ENCODE measurements at places on chromosomes 3 and 15.

GRCh38 chr3:13407475-13407874 is 12.6 kb downstream of the NUP210 start:
- DNase-seq: no peak

- no peak for DNase-seq
Observed at GRCh38 chr3:29420106-29420505, 139.2 kb downstream of the RBMS3 start.

DNA sequence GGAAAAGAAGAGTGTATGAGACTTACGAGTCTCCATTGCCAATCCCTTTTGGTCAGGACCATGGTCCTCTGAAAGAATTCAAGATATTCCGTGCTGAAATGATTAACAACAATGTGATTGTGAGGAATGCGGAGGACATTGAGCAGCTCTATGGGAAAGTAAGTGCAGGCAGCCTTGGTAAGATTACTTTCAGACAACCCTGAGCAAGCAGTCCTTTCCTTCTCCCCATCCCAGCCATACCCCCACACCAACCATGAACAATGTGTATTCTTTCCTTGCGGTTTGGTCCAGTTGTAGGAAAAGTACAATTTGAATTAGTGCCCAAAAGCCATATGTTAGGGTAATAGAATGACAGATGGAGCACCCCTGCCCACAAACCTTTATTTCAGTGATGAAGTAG is 5.6 kb downstream of the TSEN2 start:
- no peak for DNase-seq

DNA sequence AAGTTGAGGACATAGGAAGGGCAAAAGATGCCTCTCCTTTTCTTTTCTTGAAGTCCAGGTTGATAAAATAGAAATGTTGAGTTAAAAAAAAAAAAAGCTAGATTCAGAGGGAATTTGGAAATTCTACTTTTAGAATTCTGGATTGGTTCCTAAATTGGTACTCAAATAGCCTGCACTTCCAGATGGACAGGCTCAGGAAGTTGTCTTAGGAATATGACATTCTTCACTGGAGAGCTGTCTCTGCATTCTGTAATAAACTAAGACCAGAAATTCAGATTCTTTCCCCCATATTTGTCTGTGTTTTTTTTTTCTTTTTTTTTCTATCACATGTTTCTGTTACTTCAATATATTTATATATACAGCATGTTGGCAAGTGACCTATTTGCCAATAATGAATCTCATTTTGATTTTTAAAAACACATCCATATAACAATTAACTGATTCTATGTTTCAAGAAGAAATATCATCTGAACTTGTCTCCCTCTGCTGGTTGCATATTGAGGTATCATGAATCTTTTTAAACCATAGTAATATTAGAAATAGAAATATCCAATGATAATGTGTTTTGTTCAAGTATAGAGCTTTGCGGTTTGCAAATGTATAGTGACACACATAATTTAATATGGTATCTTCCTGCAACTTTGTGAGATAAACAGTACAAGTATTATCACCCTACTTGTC is 8.5 kb upstream of the LSAMP start:
- DNase-seq: no peak

DNA sequence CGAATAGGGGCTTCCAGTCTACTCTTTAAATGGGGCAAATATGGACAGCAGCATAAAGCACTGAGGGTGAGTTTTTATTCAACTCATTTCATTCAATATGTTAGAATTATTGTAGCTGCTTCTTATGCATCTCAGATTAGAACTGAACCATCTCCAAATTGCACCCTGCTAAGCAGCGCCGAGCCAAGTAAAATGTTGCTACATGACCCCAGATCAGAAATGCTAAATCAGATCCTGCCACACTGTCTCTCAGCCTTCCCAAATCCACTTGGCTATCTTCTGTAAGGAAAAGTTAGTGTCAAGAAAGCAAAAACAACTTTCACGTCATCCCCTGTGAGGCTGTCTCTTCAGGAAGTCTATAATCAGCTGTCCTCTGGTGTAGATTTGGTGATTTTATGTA is 293.2 kb downstream of the CNTN4 start:
- DNase-seq: no peak

GRCh38 chr3:126340596-126340942 is 16.6 kb downstream of the KLF15 start:
- DNase-seq: no peak

DNA sequence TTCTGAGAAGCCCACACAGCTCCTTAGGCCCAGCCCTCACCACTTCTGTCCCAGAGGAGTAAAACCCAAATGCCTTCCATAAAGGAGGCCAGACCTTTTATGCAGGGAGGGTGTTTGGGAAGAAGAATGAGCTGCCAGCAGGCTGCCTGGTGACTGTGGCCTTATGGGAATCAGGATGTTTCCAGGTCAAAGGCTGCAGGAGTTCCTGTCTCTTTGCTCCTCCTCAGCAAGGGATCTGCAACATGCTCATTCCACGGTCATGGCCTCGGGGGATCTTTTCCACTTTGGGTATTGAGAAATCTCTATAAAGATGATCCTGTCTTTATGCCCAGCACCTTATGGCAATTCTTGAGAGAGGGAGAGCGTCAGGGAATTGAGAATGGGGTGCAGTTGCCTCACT is 25.2 kb upstream of the MAGEF1 start:
- DNase-seq: no peak

DNA sequence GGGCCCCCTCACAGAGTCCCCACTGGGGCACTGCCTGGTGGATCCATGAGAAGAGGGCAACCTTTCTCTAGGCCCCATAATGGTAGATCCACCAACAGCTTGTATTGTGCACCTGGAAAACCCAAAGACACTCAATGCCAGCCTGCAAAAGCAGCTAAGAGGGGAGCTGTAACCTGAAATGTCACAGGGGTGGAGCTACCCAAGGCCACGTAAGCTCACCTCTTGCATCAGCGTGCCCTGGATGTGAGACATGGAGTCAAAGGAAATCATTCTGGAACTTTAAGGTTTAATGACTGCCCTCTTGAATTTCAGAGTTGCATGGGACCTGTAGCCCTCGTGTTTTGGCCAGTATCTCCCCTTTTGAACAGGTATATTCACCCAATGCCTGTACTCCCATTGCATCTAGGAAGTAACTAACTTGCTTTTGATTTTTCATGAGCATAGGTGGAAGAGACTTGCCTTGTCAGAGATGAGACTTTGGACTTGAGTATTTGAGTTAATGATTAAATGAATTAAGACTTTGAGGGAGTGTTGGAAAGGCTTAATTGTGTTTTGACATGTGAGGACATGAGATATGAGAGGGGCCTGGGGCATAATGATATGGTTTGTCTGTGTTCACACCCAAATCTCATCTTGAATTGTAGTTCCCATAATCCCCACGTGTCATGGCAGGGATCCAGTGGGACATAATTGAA is 900.9 kb upstream of the ROBO1 start:
- DNase-seq: no peak

DNA sequence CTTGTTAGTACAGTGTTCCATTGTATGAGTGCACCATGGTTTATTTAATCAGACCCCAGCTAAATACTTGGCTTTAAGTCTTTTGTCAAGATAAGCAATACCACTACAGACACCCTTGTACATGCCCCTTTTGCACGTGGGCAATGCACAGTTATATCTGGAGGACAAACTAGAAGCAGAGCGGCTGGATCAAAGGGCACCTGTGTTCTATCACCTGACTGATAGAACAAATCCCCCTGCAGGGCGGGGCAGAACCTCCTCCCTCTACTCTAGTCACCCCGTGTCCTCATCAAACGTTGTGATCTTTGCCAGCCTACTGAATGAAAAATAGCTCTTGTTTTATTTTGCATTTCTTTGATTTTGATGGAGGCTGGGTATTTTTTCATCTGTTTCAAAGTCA is 314.9 kb downstream of the TLE3 start:
- DNase-seq: no peak

DNA sequence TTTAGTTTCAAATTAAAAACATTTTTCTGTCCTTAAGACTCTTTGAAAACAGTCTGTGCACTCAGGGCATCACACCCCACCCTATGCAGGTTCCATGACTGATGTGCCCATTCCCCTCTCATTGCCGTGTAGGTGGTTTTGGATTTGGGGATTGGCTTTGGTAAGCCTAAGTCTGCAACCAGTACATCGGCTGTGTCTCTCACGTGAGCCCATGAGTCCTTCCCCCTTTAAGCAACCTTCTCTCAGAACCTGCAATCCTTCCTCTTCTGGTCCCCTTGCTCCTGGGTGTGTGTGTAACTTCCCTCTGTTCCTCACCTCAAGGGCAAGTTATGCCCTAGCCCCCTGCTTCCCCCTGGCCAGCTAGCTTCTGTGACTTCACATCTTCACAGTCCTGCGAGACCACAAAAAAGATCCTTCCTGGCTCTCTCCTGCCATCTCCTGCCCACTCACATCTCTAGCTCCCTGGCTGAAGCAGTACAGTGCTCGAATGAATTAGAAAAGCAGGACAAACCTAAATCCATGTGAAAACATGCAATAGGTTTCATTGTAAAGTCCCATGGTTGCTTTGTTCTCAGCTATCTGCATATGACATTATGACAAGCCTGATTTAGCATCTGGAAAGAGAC is 126.7 kb downstream of the UACA start:
- DNase-seq: no peak

GRCh38 chr15:77060546-77060945 is 10.4 kb downstream of the TSPAN3 start:
- DNase-seq: no peak

GRCh38 chr15:92906563-92907081 is 6.5 kb downstream of the CHD2 start:
- DNase-seq: peak; percentile 62

GRCh38 chr15:49675041-49675440 is 54.2 kb downstream of the DTWD1 start:
- peak; percentile 77 for DNase-seq

- no peak for DNase-seq
Observed at GRCh38 chr3:101701696-101702634, 15.4 kb upstream of the RPL24 start.

DNA sequence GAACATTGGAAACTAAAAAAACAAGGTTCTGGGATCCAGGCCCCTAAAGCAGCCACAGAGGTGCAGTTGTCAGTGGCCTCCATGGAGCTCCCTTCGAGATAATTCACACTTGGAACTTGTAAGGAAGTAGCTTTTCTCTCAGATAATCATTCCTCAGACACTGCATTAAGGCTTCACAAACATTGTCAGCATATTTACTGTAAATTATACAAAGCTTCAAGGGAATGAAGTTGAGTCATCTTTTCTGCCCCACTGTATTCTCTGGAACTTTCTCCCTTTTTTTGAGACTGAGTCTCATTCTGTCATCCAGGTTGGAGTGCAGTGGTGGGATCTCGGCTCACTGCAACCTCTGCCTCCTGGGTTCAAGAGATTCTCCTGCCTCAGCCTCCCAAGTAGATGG is 7.1 kb downstream of the BLOC1S6 start:
- no peak for DNase-seq

DNA sequence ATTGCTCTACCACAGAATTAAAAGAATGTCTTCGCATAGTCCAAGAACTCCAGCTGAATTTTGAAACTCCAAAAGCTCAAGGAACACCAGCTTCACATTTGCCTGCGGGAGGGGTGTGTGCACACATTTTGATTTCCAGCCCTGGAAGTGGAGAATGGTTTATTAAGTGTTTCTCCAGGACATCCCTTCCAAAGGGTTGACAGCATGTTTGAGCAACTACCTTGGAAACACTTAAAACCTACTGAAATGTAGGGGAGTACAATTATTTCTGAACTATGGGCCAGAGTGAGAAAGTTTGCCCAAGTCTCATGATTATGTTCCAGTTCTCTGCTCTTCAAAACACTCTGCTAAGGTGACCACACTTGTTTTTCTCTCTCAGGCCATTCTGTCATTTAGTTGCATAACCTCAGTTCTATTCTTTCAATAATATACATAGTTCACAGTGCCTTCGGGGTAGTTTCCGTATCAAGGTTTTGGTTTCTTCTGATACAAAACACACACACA is 7.9 kb downstream of the ACP3 start:
- no peak for DNase-seq

DNA sequence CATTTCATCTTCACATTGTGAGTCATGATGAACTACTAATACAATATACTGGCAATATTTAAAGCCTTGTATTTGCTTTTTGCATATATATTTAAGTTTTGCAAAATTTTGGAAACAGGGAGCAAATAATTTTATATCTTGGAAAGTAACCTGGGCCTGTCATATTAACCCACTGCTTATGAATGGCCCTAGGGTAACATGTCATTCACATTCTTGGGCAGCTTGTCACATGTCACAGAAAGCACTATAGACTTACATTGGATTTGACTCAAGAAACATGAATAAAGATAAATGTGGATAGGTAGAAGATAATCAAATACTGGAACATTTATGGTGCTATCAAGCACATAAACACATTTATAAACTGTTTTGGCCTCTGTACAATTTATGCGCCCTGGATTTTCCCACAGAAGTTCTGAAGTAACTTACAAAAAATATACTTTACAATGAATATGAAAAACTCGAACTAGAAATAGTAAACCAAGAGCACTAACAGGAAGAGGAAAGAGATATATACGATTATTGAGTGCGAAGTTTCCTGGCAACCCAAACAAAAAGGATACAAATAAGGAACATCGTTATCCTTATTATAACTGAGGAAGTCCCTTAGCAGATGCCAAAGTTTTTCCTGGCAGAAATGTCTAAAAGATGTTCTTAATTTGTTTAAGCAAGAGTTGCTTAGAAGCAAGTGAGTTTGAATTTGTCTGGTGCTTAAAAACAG is 257.2 kb downstream of the RBMS3 start:
- DNase-seq: no peak

DNA sequence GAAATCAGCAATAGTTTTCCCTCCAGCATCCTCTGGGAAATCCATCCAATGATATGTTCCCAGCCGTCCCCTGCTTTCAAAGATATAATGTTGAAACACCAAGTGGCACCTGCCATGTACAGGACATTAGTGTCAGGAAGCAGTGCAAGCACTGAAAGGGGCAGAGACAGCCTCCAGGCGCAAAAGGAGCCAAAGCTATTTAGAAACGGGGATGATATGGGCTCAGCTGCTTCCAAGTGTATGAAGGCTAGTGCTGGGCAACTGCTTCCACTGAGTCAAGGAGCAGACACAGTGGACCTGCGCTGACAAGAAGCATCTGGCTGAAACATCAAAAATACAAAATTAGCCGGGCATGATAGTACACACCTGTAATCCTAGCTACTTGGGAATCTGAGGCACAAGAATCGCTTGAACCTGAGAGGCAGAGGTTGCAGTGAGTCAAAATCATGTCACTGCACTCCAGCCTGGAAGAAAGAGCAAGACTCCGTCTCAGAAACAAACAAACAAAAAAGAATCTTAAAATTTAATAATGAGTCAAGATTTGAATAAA is 119.7 kb downstream of the AQP9 start:
- DNase-seq: no peak

DNA sequence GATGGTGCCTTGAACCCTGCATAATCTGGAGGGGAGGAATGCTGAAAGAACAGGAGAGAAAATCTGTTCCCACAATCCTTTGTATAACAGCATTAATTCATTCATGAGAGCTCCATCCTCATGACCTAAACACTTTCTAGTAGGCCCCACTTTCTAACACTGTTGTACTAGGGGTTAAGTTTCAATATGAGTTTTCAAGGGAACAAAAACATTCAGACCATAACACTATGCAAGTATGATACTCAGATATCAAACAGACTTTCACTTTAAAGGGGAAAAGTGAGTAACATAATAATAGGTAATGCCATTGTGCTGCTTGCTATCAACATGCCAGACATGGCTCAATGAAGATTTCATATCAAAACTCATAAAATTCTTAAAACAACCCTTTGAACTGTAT is 32.4 kb upstream of the PLSCR2 start:
- DNase-seq: no peak

- no peak for DNase-seq
Observed at GRCh38 chr3:194281306-194281705, 69.8 kb downstream of the CPN2 start.

GRCh38 chr15:75063889-75064288 is 40.5 kb downstream of the PPCDC start:
- no peak for DNase-seq

GRCh38 chr3:159077860-159078259 is 276.0 kb downstream of the MFSD1 start:
- peak; percentile 56 for DNase-seq

All from RWPE1 (cell line).